ENCODE measurements at places on chromosomes 13 and 19.

- no peak for DNase-seq
Measured at GRCh38 chr13:65725006-65725405, 1505.1 kb downstream of the PCDH9 start.

GRCh38 chr13:71499235-71499634 is 367.8 kb downstream of the DACH1 start:
- no peak for DNase-seq

- DNase-seq, result no peak
Measured at GRCh38 chr19:3146677-3147100, 10.9 kb downstream of the GNA15 start.

GRCh38 chr13:75946536-75947284 is 310.6 kb downstream of the LMO7 start:
- DNase-seq, result peak; percentile 1

DNA sequence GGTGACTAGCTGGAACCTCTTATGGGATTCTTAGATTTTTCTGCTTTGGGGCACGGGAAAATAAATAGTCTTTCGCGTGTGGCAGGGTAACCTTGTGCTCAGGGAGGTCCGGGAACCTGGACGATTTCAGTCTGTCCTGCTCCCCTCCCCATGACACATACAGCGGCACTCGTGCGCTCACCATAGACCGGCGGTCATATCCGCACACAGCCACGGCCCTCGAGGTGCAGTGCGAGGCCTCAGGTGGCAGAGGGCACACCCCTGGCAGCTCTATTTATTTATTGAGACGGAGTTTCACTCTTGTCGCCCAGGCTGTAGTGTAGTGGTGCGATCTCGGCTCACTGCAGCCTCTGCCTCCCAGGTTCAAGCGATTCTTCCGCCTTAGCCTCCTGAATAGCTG is 3.0 kb downstream of the ONECUT3 start:
- DNase-seq, result no peak

- DNase-seq, result no peak
Measured at GRCh38 chr19:42629191-42629590, 34.5 kb upstream of the CEACAM8 start.

GRCh38 chr13:34391076-34391475 is 551.0 kb upstream of the NBEA start:
- DNase-seq, result no peak

GRCh38 chr13:23372264-23372906 is 61.1 kb downstream of the SACS start:
- DNase-seq, result no peak

GRCh38 chr19:56124578-56124977 is 3.5 kb upstream of the ZNF787 start:
- no peak for DNase-seq

- no peak for DNase-seq
Measured at GRCh38 chr13:99386495-99386894, 79.3 kb upstream of the GPR183 start.

- DNase-seq, result no peak
Measured at GRCh38 chr13:44157606-44158005, 216.0 kb upstream of the SERP2 start.

- DNase-seq, result no peak
Measured at GRCh38 chr19:1560286-1560882, 7.7 kb downstream of the MEX3D start.

GRCh38 chr13:113918580-113918979 is 54.7 kb upstream of the GAS6 start:
- no peak for DNase-seq

- no peak for DNase-seq
Measured at GRCh38 chr13:54852831-54853230, 1824.2 kb downstream of the OLFM4 start.

DNA sequence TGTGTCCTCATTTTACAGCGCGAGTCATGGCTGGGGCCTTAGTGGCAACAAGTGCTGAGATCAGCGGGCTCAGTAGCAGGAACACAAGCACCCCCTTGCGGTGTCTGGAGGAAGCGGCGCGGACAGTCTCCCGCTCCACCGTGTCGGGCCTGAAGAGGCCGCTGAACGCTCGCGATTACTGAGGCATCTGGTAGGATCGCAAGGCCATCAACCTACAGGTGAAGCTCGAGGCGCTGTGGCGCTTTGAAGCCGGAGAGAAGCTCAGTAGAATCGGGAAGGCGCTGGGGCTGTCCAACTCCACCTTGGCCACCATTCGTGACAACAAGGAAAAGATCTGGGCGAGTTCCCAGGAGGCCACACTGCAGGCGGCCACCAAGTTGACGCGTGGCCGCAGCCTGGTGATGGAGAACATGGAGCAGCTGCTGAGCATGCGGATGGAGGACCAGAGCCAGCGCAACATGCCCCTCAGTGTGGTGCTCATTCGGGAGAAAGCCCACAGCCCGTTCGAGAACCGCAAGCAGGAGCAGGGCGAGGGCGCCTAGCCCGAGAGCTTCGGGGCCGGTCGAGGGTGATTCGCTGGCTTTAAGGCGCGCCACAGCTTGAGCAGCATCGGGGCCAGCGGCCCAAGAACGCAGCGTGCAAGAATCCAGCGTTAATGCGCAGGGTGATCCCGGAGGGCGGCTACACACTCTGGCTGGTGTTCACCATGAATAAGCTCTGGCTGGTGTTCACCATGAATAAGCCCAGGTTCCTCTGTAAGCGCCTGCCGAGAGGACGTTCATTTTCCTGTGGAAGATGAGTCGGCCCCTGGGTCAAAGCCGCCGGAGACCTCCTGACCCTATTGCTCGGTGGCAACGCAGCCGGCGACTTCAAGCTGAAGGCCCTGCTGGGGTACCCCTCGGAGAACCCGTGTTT is 8.3 kb upstream of the MZF1 start:
- no peak for DNase-seq

Data from amygdala (tissue), 56 donors.